ENCODE measurements at places on chromosomes 3 and 15. TPM values are rescaled to one million over a fixed set of nuclear protein-coding genes. Genes with fewer than 3 reads are reported as not detected.
A peak's percentile ranks its signal among the peaks of the same experiment; 100 is the strongest.

DNA sequence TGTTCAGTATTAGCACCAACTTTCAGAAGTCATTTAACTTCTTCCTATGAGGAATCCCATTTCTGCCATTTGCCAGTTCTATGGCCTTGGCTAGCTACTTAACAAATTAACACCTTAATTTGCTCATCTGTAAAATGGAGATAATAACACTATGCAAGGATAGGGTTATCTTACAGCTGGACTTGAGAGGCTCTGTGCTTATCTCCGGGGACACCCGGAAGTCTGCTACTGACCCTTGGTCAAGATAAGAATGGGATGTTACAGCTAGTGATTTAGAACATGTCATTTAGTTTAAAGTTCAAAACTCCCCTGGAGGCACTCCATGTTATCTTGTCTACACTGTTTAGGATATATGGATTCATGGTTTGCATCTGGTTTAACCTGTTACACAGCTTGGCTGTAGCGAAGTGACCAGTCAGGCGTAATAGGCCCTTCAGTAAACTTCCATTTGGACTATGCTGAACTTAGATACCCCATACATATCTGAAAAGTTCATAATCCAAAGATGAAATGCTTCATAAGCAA lies 156.0 kb upstream of the CD96 start:
- DNase-seq, result no peak

GRCh38 chr3:37475435-37475834 lies 301.1 kb upstream of the LRRFIP2 start:
- no peak for DNase-seq

DNA sequence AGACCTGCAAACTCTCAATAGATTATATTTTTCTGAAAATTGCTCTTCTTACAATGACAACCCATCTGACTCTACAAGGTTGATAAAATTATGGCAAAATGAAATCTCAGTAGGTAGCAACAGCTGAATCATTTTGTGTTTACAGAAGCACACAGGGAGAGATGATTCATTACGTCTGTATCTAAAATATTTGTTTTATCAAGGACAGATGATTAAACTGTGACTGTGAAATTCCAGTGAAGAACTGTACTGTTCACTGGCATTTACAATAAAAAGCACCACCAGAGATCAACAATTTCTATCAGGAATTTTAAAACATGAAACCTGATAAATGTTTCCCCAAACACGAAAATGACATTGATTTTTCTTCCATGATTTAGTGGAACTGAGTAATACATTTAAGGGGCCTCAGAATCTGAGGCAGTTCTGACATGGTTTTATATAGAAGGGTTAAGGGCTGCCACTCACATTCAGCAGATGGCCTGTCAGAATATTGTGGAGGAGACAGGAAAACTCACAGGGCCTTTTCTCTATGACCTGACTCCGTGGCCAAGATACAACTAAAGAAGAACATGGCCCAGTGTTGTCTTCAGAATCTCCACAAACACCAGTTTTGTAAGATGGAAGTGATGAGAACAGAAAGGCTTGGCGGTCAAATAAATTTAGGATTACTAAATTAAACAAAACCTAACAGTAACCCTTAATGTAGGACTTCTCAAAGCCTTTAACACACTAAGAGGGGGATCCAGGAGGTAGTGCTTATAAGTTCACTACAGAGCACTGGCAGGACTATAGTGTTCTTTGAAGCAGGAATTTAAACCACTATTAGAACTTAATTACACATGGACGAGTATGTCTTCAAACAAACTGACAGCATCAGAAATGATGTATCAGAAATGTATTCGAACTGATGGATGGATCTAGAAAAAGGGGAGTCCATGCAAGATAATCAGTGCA lies 25.9 kb downstream of the RAD18 start:
- peak; percentile 70 for DNase-seq

DNA sequence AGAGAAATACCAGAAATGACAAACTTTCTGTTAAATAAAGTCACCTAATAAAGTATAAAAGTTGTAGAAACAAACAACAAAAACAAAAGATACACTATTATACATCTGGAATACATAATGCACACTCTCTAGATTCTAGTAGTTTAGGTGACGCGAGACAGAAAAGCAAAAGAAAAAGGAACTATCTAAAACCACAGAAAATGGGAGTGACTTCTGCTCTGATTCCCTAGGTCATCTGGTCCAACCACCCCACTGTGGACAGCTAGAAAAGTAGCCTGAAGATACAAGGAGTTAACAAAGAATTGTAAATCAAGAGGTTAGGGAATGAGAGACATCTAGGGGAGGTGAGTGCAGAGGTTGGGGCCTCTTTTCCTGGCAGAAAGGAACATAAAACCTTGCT lies 39.1 kb downstream of the DHX36 start:
- no peak for DNase-seq

GRCh38 chr3:908839-909238 lies 184.0 kb upstream of the CNTN6 start:
- no peak for DNase-seq

DNA sequence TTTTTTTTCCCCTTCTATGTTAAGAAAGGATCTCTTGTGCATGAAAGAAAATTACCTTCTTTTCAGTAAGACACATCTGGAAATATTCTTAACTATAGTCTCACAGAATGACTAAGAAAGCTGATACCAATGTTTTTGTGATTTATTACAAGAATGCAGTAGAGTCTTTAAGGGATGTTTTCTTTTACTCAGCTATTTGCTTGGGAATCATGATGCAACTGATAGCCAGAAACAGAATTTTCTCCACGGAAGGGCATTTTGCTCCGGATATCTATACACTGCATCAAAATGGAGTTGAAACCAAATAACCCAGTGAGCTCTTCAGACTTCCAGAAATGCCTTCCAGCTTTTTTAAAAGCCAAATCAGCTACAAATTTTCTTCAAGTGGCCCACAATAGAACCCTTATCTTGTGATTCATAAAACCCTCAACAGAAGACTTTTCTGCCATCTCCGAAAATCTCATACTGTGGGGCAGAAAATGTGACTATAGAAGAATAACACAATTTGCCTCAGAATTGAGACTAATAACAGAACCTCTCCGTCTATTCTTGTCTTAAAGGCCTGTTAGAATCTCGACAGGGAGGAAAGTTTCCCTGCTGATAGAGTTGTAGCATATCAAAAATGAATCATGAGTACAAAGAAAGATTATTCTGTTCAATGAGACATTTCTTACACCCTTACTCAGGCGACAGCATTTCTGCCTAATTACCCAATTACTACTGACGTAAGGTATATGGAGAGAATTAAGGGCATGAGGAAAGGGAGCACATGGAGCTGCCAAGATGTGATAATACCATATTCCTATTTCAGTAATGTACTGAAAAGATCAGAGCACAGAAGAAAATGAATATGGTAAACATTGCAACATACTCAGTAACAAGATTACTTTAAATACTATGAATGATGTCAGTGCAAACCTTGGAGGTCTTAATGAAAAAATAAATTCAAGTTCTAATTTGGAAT lies 900.1 kb downstream of the ROBO1 start:
- DNase-seq, result peak; percentile 11

DNA sequence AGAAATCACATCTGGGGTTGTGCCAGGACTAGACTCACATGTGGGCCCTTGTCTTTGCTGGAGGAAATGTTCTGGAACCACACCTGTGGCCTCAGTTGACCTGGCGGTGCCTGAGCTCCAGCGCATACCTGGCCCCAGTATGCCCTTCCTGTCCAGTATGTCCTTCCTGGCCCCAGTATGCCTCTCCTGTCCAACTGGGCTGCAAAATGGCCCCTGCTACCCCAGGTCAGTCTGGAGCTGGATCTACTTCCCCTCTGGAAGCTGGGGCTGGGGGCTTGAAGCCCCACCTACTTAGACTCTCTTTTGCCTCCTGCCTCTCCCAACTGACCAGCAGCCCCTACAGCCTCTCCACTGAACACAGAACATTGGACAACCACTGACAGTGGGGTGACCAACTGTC lies 15.3 kb downstream of the RASGRF1 start:
- DNase-seq, result no peak

- DNase-seq, result no peak
These were observed at the start of gene KBTBD13 for GRCh38 chr15:65076486-65077290. Gene KBTBD13 (plus strand): TSS chr15:65076746. CDS start chr15:65076816, 70 bp downstream.

DNA sequence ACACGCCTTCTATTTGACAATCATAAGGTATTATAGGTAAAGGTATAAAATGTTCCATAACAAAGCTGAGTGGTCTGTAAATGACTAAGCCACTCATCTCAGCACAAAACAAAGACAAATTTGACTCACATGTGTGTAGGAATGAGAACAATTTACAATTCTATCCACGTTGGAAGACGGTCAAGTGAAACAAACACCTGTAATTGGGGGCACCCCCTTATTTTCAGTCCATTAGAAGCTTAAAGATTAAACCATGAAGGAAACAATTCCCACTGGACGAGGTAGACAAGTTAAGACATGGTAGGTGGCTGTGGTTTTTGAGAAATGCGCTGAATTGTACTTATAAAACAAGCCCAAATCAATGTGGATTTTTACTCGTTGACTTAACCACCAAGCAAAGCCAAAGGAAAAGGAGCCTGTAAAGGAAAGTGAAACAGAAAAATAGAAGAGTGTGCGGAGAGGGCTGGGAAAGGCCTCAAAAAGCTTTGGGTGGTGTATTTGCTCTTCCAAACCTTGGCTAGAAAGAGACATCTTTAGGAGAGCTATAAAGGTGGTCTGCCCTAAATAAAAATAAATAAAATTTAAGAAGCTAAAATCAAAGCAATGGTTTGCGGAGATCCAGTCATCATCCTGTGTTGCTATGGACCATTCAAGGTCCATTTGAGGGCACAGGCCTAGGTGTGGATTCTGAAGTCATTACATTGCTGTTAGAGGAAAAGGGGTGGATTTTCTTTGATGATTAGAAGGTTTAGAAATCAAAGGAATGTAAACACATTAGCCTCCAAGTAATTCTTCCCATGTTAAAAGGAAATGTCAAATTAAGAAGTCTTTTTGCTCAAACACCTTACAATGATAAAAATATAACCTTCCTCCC lies 135.0 kb downstream of the TFG start:
- no peak for DNase-seq

- DNase-seq, result no peak
These were observed 16.6 kb downstream of the GUCA1C start for GRCh38 chr3:108936924-108937689.

DNA sequence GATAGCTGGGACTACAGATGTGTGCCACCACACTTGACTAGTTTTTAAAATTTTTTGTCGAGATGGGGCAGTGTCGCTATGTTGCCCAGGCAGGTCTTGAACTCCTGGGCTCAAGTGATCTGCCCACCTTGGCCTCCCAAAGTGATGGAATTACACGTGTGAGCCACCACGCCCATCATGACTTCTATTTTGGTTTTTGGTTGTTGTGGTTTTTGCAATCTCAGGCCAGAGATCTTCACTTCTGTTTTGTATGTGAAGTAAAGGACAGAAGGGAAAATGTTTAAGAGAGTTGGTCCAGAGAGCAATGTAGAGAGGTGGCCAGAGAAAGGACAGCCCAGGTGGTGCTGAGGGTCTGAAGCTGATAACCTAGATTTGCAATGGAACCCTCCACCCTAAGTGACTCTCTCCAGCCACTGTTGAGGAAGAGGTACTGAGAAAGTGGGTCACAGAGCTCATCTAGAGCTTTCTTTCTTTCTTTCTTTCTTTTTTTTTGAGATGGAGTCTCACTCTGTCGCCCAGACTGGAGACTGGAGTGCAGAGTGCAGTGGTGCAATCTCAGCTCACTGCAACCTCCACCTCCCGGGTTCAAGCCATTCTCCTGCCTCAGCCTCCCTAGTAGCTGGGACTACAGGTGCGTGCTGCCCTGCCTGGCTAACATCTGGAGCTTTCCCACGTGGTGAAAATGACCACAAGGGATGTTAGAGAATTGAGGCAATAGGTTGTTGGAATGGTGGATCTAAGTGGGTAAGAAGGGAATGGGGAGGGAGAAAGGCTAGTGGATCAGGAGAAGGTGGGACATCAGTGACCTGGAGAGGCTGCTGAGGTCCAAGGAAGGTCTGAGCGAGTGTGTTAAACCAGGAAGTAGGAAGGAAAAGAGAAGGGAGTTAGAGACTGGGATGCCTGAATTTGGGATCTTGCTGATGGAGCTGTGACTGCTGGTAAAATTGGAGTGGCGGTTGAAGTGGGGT lies 22.4 kb upstream of the SEMA4B start:
- DNase-seq, result no peak

DNA sequence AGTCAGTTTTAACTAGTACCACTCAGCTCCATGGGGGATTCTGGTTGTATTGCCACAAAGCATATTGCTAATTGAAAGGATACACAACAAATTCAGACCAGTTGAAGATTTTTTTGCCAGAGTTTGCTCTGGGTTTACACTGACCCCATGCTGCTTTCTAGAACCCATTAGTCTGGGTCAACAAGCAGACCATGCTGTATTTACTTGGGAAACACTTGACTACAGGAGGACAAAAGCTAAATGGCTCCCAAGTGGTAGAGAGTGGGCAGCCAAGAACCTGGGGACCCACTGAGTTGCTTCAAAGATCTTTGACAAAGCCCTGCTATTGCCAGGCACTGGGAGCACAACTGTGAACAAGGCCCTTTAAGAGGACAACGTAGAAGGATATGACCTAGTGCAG lies 86.8 kb upstream of the PSMD6 start:
- no peak for DNase-seq

DNA sequence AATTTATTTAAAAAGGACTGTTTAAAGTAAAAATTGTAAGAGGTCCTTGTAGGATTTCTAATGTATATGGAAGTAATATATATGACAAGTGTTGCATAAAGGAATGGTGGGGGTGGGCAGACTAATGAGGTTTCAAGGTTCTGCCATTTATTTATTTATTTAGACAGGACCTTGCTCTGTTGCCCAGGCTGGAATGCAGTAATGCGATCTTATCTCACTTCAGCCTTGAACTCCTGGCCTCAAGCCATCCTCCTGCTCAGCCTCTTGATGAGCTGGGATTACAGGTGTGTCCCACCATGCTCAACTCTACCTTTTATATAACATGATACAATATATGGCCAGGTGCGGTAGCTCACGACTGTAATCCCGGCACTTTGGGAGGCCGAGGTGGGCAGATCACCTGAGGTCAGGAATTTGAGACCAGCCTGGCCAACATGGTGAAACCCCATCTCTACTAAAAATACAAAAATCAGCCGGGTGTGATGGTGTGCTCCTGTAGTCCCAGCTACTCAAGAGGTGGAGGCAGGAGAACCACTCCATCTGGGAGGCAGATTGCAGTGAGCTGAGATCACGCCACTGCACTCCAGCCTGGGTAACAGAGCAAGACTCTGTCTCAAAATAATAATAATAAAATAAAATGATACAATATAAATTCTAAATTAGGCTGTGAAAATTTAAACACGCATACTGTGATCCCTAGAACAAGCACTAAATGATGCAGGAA lies 33.8 kb upstream of the IGF2BP2 start:
- no peak for DNase-seq

Gene CHRM5
- 0.03 TPM for polyA plus RNA-seq

Gene CPLX3
- polyA plus RNA-seq, result not detected

Gene LTF
- polyA plus RNA-seq, result not detected

Gene SCAANT1
- polyA plus RNA-seq, result not detected

Gene GOLGB1
- polyA plus RNA-seq, result 7.4 TPM

Gene GABRG3
- not detected for polyA plus RNA-seq

Gene LIPH
- polyA plus RNA-seq, result not detected

Gene P2RY12
- polyA plus RNA-seq, result not detected

Gene TMEM108
- polyA plus RNA-seq, result 0.65 TPM
